ENCODE measurements at places on chromosomes 3 and 15. TPM values are rescaled to one million over a fixed set of nuclear protein-coding genes. Genes with fewer than 3 reads are reported as not detected.
A peak's percentile ranks its signal among the peaks of the same experiment; 100 is the strongest.

The CD86 gene
- total RNA-seq = 1.4 TPM

The TMOD2 gene
- total RNA-seq = 4.6 TPM

The SLC9C1 gene
- total RNA-seq = not detected

- H3K4me3 ChIP-seq = no peak overlapping the region
- H3K36me3 ChIP-seq = no peaks in the 10 kb centered on the region
- no peaks in the 10 kb centered on the region for H3K4me1 ChIP-seq
- no peaks in the 10 kb centered on the region for H3K27me3 ChIP-seq
Observed at GRCh38 chr3:22951910-22952309, 251.2 kb upstream of the UBE2E2 start.

- peak overlapping the region; percentile 21 for H3K4me3 ChIP-seq
- H3K27me3 ChIP-seq = no peaks in the 10 kb centered on the region
Observed at GRCh38 chr15:43249699-43250203, 17.0 kb downstream of the TGM5 start.

GRCh38 chr3:72009851-72010443, 225.0 kb upstream of the PROK2 start:
- no peak overlapping the region for H3K4me3 ChIP-seq
- DNase-seq = no peak
- peaks cover 9% of the 10 kb centered on the region for H3K4me1 ChIP-seq
- peaks cover 2% of the 10 kb centered on the region for H3K27me3 ChIP-seq

DNA sequence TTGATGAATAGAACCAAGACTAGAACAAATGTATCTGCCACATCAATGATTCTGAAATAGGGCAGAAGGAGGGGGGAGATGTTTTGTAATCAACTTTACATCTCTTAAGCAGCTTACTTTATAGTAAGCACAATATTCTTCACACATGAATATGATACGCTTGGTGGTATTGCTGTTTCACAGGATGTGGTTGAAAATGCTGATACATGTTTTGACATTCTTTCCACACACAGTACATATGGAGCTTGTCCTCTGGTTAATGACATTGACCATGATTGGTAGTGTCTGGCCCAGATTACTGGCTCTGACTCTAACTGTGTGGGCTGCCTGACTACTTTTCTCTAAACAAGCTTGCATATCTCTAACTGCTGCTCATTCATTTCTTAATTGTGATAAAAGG, 168.9 kb downstream of the KLHL25 start:
- H3K4me3 ChIP-seq = peak overlapping the region; percentile 62
- H3K27ac ChIP-seq = peak overlapping the region; percentile 88
- H3K27me3 ChIP-seq = no peaks in the 10 kb centered on the region
- DNase-seq = peak; percentile 76
